ENCODE measurements at places on chromosomes 2 and 18. TPM values are rescaled to one million over a fixed set of nuclear protein-coding genes. Genes with fewer than 3 reads are reported as not detected.

GRCh38 chr2:10664652-10665051 is 25.1 kb downstream of the NOL10 start:
- H3K4me3 ChIP-seq: no peak overlapping the region
- DNase-seq: no peak
- H3K27me3 ChIP-seq: no peaks in the 10 kb centered on the region
- peaks cover 33% of the 10 kb centered on the region for H3K36me3 ChIP-seq
- no peaks in the 10 kb centered on the region for H3K4me1 ChIP-seq

Gene OSGEPL1
- total RNA-seq: 23.1 TPM

Gene CHRND
- not detected for total RNA-seq

- H3K36me3 ChIP-seq: no peaks in the 10 kb centered on the region
- no peak for DNase-seq
- no peaks in the 10 kb centered on the region for H3K27me3 ChIP-seq
- H3K4me3 ChIP-seq: no peak overlapping the region
- H3K27ac ChIP-seq: no peak overlapping the region
Measured at GRCh38 chr2:66478731-66479316, 43.9 kb downstream of the MEIS1 start.

DNA sequence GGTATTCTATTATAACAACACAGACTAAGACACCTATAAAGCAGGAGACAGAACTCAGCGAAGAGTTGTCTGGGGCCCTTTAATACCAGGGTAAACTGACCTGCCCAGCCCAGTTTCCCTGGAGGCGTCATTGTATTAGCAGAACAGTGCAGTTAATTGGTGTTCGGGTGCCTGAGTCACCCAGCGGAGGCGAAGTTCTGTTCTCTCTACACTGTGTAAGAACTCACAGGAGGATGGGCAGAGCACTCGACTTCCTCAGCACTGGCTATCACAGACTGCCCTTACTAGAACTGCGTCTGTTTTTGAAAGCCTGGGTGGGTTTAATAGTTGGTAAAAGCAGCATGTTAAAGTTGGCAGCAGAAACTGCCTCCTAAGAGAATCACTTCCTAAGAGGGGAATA is 106.5 kb upstream of the ATP8B1 start:
- no peaks in the 10 kb centered on the region for H3K27me3 ChIP-seq
- H3K4me1 ChIP-seq: peaks cover 10% of the 10 kb centered on the region
- no peak for DNase-seq
- H3K27ac ChIP-seq: no peak overlapping the region
- H3K36me3 ChIP-seq: no peaks in the 10 kb centered on the region

Gene GATA6
- not detected for total RNA-seq

GRCh38 chr2:10252224-10252623 is 50.5 kb upstream of the HPCAL1 start:
- H3K4me1 ChIP-seq: no peaks in the 10 kb centered on the region
- no peaks in the 10 kb centered on the region for H3K27me3 ChIP-seq
- no peak overlapping the region for H3K27ac ChIP-seq
- H3K4me3 ChIP-seq: no peak overlapping the region

Gene ALPG
- total RNA-seq: 2.5 TPM

Gene FRZB
- total RNA-seq: 1.0 TPM

- H3K4me1 ChIP-seq: no peaks in the 10 kb centered on the region
- H3K36me3 ChIP-seq: peaks cover 3% of the 10 kb centered on the region
- H3K27me3 ChIP-seq: no peaks in the 10 kb centered on the region
- no peak overlapping the region for H3K4me3 ChIP-seq
- no peak for DNase-seq
Measured at GRCh38 chr2:21981127-21981526, 857.4 kb downstream of the TDRD15 start.

All from GM23338 (cell line).